ENCODE measurements at places on chromosomes 3 and 15. TPM values are rescaled to one million over a fixed set of nuclear protein-coding genes. Genes with fewer than 3 reads are reported as not detected.

Gene DUOXA1
- total RNA-seq = not detected

Gene SKOR1
- 0.48 TPM for total RNA-seq

- H3K36me3 ChIP-seq = no peaks in the 10 kb centered on the region
- H3K4me1 ChIP-seq = no peaks in the 10 kb centered on the region
- no peak overlapping the region for H3K4me3 ChIP-seq
- no peak for DNase-seq
- H3K27ac ChIP-seq = no peak overlapping the region
- peaks cover 19% of the 10 kb centered on the region for H3K27me3 ChIP-seq
These were observed 114.0 kb downstream of the FAM174B start for GRCh38 chr15:92541291-92542200.

GRCh38 chr15:42616107-42616506 is 40.7 kb downstream of the STARD9 start:
- H3K4me3 ChIP-seq = no peak overlapping the region
- peaks cover 6% of the 10 kb centered on the region for H3K4me1 ChIP-seq
- no peak overlapping the region for H3K27ac ChIP-seq
- H3K27me3 ChIP-seq = no peaks in the 10 kb centered on the region

GRCh38 chr3:193895409-193895808 is 240.5 kb upstream of the HES1 start:
- no peak for DNase-seq
- no peak overlapping the region for H3K27ac ChIP-seq
- H3K36me3 ChIP-seq = no peaks in the 10 kb centered on the region

DNA sequence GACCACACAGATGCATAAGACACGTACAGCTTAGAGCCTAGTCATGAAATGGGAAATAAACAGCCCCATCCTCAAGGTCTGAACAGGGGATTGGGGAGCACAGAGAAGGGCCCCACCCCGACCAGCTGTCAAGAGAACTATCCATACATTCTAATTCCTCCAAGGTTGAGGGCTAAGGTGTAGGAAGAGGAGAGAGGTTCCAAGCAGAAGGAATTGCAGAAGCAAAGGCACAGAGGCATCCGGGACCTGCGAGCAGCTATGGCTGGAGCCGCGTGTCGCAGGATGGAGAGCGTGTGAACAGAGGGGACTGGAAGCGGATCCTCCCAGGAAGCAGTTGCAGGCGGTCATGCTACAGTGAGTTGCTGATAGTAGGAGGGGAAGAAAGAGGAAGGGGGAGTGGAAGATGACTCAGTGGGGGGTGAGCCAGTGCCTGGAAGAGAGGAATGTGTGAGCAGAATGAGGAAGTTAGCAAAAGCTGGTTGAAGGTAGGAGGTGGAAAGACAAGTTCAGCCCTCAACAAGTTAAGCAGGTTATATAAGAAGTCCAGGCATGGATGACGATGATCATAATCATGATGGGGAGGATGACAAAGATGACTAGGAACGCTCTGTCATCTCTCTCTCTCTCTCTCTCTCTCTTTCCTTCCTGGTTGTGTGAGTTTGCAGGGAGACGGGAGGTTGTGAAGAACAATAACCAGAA is 89.7 kb downstream of the LIPC start:
- H3K27ac ChIP-seq = no peak overlapping the region
- DNase-seq = no peak
- peaks cover 6% of the 10 kb centered on the region for H3K36me3 ChIP-seq
- H3K4me3 ChIP-seq = no peak overlapping the region
- no peaks in the 10 kb centered on the region for H3K27me3 ChIP-seq

Gene LYZL4
- total RNA-seq = not detected

GRCh38 chr3:65484964-65485363 is 553.8 kb downstream of the MAGI1 start:
- H3K27me3 ChIP-seq = no peaks in the 10 kb centered on the region
- no peak overlapping the region for H3K4me3 ChIP-seq
- H3K36me3 ChIP-seq = no peaks in the 10 kb centered on the region
- DNase-seq = no peak
- H3K4me1 ChIP-seq = no peaks in the 10 kb centered on the region

Gene DAZL
- not detected for total RNA-seq

DNA sequence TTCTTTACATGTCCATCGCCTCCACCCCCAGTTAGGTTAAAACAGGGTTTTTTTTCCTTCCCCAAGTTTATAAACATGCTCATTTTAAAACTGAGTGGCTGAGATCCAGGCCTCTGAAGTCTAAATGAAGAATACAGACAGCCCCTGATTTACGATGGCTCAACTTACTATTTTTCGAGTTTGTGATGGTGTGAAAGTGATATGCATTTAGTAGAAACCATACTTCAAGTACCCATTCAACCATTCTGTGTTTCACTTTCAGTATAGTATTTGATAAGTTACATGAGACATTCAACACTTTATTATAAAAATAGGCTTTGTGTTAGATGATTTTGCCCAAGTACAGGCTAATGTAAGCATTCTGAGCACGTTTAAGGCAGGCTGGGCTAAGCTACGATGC is 30.5 kb upstream of the GNB5 start:
- peaks cover 27% of the 10 kb centered on the region for H3K4me1 ChIP-seq
- no peaks in the 10 kb centered on the region for H3K27me3 ChIP-seq
- H3K27ac ChIP-seq = peak overlapping the region; percentile 66
- peak overlapping the region; percentile 76 for H3K4me3 ChIP-seq
- DNase-seq = no peak
- no peaks in the 10 kb centered on the region for H3K36me3 ChIP-seq

Gene NPAP1
- total RNA-seq = not detected

DNA sequence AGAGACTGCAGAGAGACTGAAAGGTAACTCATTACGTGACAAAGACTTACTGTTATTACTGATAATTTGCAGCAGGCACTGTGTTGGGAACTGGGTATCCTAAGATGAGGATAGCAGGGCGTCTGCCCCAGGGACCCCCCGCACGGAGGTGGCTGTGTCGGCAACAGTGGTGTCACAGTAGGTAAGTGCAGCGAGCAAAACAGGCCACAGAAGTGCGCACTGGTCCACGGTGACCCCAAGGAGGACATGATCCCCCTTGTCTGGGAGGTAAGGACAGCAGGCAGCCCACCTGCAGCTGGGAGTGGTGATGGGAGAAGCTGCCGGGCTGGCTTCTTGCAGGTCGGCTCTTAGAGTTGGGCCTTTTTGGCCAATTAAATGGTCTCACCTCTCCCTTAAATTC is 82.9 kb downstream of the FAM43A start:
- no peaks in the 10 kb centered on the region for H3K36me3 ChIP-seq
- H3K4me3 ChIP-seq = peak overlapping the region; percentile 84
- DNase-seq = no peak
- H3K4me1 ChIP-seq = peaks cover 38% of the 10 kb centered on the region
- H3K27ac ChIP-seq = peak overlapping the region; percentile 48
- peaks cover 12% of the 10 kb centered on the region for H3K27me3 ChIP-seq

Gene ANKRD63
- total RNA-seq = not detected

DNA sequence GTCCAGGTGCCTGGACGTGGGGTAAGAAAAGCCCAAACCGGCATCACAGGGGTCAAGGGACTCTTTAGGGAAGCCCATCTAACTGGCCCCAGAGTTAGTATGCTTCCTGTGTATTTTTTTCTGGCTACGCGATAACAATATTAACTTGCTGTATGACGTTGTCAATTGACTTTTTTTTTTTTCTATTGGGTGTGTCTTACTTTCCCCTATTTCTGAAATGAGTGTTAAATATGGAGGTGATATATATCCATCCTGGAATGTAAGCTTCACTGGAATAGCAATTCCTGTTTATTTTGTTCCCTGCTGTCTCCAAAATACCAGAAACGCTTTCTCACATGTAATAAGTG is 598 bp upstream of the GMNC start:
- peaks cover 6% of the 10 kb centered on the region for H3K36me3 ChIP-seq
- H3K27ac ChIP-seq = no peak overlapping the region
- no peak for DNase-seq
- no peak overlapping the region for H3K4me3 ChIP-seq
- peaks cover 3% of the 10 kb centered on the region for H3K4me1 ChIP-seq

Gene TMCO5A
- not detected for total RNA-seq

- no peaks in the 10 kb centered on the region for H3K4me1 ChIP-seq
- no peak for DNase-seq
- no peaks in the 10 kb centered on the region for H3K36me3 ChIP-seq
- H3K27ac ChIP-seq = no peak overlapping the region
These were observed 150.4 kb upstream of the ADAMTS9 start for GRCh38 chr3:64837986-64838735.

- no peak for DNase-seq
- H3K4me1 ChIP-seq = peaks cover 8% of the 10 kb centered on the region
- peaks cover 71% of the 10 kb centered on the region for H3K27me3 ChIP-seq
- H3K27ac ChIP-seq = no peak overlapping the region
- no peak overlapping the region for H3K4me3 ChIP-seq
These were observed 5.5 kb downstream of the SEMA5B start for GRCh38 chr3:123021996-123022510.

DNA sequence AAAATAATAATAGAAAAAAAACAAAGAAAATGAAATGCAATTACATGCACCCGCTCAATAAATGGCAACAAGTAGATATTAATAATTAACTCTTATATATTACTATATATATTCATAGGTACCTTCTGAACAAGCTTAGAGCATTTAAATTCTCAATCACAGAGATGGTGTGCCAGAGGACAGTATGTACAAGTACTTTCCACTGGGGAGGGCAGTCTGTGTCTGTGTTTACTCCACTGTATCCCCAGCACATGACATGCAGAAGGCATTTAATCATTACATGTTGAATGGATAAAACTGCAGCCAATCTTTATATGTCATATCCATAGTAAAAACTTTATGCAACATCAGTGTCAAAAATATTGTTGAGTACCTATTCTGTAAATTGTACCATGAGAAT is 97.8 kb downstream of the UACA start:
- H3K4me1 ChIP-seq = peaks cover 4% of the 10 kb centered on the region
- no peaks in the 10 kb centered on the region for H3K27me3 ChIP-seq

Gene PRR20G
- total RNA-seq = not detected

All from natural killer cell treated with Interleukin-12 subunit alpha and Interleukin-12 subunit beta and Interleukin-15 and Interleukin-18, amount 100 ng/mL, for 72 hours (primary cell).